IMR-90 (cell line): ENCODE measurements at places on chromosomes 2 and 18. TPM values are rescaled to one million over a fixed set of nuclear protein-coding genes. Genes with fewer than 3 reads are reported as not detected.

GRCh38 chr2:12352889-12353288 lies 363.8 kb upstream of the TRIB2 start:
- H3K4me3 ChIP-seq, result no peak overlapping the region
- 0 out of 2 replicates have a peak, but pooled peaks cover 1% of the 10 kb centered on the region for H3K27me3 ChIP-seq
- peak; percentile 6 for DNase-seq
- no peaks in the 10 kb centered on the region for H3K36me3 ChIP-seq
- H3K4me1 ChIP-seq, result no peaks in the 10 kb centered on the region
- H3K27ac ChIP-seq, result no peak overlapping the region

GRCh38 chr2:158407031-158407430 lies 49.5 kb downstream of the CCDC148 start:
- no peak overlapping the region for H3K4me3 ChIP-seq
- no peak for DNase-seq
- no peak overlapping the region for H3K27ac ChIP-seq
- H3K4me1 ChIP-seq, result peaks cover 4% of the 10 kb centered on the region; the same call in 1 of the 2 replicates
- no peaks in the 10 kb centered on the region for H3K36me3 ChIP-seq
- H3K27me3 ChIP-seq, result no peaks in the 10 kb centered on the region

QPCT gene
- total RNA-seq, result 2.2 TPM in 2 replicates

DNA sequence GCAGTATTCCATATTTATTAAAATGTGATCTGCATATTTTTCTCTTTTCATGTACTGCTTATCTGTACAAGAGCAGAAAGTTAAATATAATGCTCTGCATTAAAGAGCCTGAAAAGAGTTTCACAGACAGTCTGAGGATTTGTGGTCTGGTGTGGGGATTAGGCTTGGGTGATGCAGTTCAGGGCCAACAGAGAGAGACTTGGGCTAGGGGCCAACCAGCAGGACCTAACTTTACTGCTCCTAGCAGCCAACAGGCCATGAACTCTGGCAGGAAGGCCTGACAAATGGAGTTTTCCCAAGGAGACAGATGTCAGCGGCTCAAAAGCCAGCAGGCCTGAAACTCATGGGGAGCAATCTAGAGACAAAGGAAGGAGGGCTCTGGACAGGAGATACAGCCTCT lies 169.6 kb downstream of the LRRTM1 start:
- H3K4me1 ChIP-seq, result no peaks in the 10 kb centered on the region
- H3K27ac ChIP-seq, result no peak overlapping the region
- no peak overlapping the region for H3K4me3 ChIP-seq
- no peak for DNase-seq
- H3K27me3 ChIP-seq, result no peaks in the 10 kb centered on the region; the same call in 1 of the 2 replicates

GRCh38 chr2:232781765-232782164 lies 5.4 kb upstream of the KCNJ13 start:
- no peak overlapping the region for H3K27ac ChIP-seq
- H3K36me3 ChIP-seq, result peaks cover 5% of the 10 kb centered on the region; the same call in 1 of the 2 replicates
- no peaks in the 10 kb centered on the region; the same call in 1 of the 2 replicates for H3K4me1 ChIP-seq
- H3K4me3 ChIP-seq, result no peak overlapping the region
- H3K27me3 ChIP-seq, result no peaks in the 10 kb centered on the region
- peak; percentile 85 for DNase-seq

MYO5B gene
- 0.54 and 0.56 TPM in 2 replicates for total RNA-seq

DNA sequence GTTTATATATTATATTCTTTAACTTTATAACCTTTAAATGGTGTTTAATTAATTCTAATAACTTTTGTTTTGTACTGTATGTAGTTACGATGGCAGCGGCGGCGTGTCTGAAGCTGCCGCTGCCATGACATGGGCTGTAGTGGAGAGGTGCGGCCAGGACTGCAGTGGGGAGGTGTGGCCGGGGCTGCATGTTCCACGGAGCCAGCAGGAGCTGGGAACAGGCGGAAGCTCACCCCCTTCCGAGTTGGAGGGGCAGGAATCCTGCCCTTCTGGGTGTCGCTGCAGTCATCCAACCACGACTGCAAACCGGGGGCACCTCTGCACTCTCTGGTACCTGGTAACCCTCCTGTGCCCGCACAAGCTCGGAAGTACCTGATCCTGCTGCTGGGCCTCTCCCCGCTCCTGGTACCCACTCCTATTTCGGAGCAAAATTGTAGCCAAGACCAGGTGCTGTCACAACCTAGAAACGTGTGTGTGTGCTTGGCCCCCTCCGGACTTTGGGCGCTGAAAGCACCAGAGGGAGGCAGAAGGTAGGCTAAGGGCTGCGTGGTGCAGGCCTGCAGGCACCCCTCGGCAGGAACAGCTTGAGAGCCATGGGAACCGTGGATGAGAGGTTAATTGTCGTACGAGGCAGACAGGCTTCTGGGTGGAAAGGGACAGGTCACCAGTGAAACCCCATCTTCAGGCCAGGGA lies 1329.7 kb upstream of the SLC39A10 start:
- no peaks in the 10 kb centered on the region for H3K4me1 ChIP-seq
- no peak for DNase-seq

- no peak overlapping the region for H3K27ac ChIP-seq
- no peaks in the 10 kb centered on the region for H3K27me3 ChIP-seq
- H3K36me3 ChIP-seq, result peaks cover 20% of the 10 kb centered on the region
- H3K4me3 ChIP-seq, result no peak overlapping the region
- peaks cover 9% of the 10 kb centered on the region for H3K4me1 ChIP-seq
Observed at GRCh38 chr2:36587556-36587955, 10.4 kb downstream of the FEZ2 start.

- no peaks in the 10 kb centered on the region for H3K36me3 ChIP-seq
- H3K4me3 ChIP-seq, result no peak overlapping the region
- no peak for DNase-seq
- H3K27me3 ChIP-seq, result no peaks in the 10 kb centered on the region
- peaks cover 24% of the 10 kb centered on the region for H3K4me1 ChIP-seq
Observed at GRCh38 chr2:101516349-101516748, 41.4 kb upstream of the RFX8 start.

DNA sequence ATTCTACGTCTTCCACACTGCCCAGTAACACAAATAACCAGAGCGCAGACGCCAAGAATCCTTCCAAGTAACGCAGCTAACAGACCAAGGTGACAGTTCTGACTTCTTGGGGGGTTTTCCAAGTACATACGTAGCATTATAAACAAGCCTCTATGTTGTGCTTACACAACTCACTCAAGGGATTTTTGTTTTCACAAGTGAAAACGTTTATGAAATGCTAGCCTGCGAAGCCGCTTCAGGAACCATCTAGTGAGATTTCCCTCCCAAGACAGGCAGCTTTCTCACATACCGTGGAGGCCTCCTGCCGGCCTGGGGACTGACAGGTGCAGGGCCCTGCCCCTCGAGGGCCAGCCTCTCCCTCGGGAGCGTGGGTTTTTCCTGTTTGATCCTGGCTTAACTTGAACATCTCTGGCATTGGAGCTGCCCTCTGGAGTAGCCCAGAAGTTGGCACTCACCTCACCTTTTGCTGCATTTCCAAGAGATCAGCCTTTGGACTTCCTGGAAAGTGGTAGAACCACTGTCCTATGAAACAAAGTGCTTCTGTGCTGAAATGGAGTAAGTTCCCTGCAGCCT lies 151.1 kb downstream of the MBP start:
- H3K4me3 ChIP-seq, result no peak overlapping the region
- H3K27ac ChIP-seq, result no peak overlapping the region
- DNase-seq, result peak; percentile 7
- no peaks in the 10 kb centered on the region; the same call in 1 of the 2 replicates for H3K4me1 ChIP-seq
- H3K27me3 ChIP-seq, result peaks cover 3% of the 10 kb centered on the region

- no peak overlapping the region for H3K27ac ChIP-seq
- H3K36me3 ChIP-seq, result no peaks in the 10 kb centered on the region
- no peak for DNase-seq
- H3K4me1 ChIP-seq, result no peaks in the 10 kb centered on the region
- no peak overlapping the region for H3K4me3 ChIP-seq
- no peaks in the 10 kb centered on the region for H3K27me3 ChIP-seq
Observed at GRCh38 chr2:198161151-198161550, 356.8 kb downstream of the PLCL1 start.

ZDBF2 gene
- total RNA-seq, result 10.2 and 16.7 TPM in 2 replicates

MOGAT1 gene
- not detected in 2 replicates for total RNA-seq

- H3K27ac ChIP-seq, result no peak overlapping the region
- peaks cover 8% of the 10 kb centered on the region; the same call in 1 of the 2 replicates for H3K4me1 ChIP-seq
- H3K4me3 ChIP-seq, result no peak overlapping the region
- no peaks in the 10 kb centered on the region for H3K27me3 ChIP-seq
- no peaks in the 10 kb centered on the region for H3K36me3 ChIP-seq
Observed at GRCh38 chr2:231557571-231558217, 27.4 kb upstream of the NMUR1 start.

- no peak overlapping the region for H3K4me3 ChIP-seq
- peaks cover 9% of the 10 kb centered on the region for H3K27me3 ChIP-seq
- H3K36me3 ChIP-seq, result no peaks in the 10 kb centered on the region
- H3K4me1 ChIP-seq, result no peaks in the 10 kb centered on the region
- H3K27ac ChIP-seq, result no peak overlapping the region
- no peak for DNase-seq
Observed at GRCh38 chr2:236945431-236946016, 140.2 kb upstream of the COPS8 start.

ZBTB7C gene
- total RNA-seq, result not detected in 2 replicates

POTEI gene
- not detected in 2 replicates for total RNA-seq

GAREM1 gene
- total RNA-seq, result 1.9 and 2.3 TPM in 2 replicates

LIMS3 gene
- total RNA-seq, result 4.4 and 12.7 TPM in 2 replicates

DNA sequence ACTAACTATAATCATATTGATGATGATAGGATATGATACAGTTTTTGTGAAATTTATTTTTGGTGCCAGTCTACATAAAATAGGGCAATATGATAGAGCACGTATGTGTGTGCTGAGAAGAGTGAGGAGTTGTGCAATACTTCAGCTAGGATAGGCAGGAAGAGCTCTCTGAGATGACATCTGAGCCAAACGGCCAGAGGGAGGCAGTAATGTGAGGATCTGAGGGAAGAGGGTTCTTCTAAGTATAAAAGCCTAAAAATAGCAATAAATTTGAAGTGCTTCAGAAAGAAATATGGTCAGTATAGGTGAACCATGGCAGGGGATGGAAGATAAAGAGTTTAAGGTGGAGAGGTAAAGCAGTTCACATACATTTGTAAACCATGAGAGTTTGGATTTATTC lies 102.5 kb downstream of the OLA1 start:
- H3K4me3 ChIP-seq, result no peak overlapping the region
- no peaks in the 10 kb centered on the region for H3K36me3 ChIP-seq
- no peak overlapping the region for H3K27ac ChIP-seq
- H3K4me1 ChIP-seq, result no peaks in the 10 kb centered on the region
- no peaks in the 10 kb centered on the region for H3K27me3 ChIP-seq

GRCh38 chr2:67289921-67290371 lies 107.2 kb upstream of the ETAA1 start:
- peak overlapping the region; percentile 20 for H3K27ac ChIP-seq
- DNase-seq, result peak; percentile 95
- H3K4me1 ChIP-seq, result peaks cover 10% of the 10 kb centered on the region
- H3K27me3 ChIP-seq, result no peaks in the 10 kb centered on the region
- no peaks in the 10 kb centered on the region for H3K36me3 ChIP-seq

- H3K4me1 ChIP-seq, result no peaks in the 10 kb centered on the region
- no peaks in the 10 kb centered on the region; the same call in none of the 2 replicates for H3K27me3 ChIP-seq
- H3K4me3 ChIP-seq, result no peak overlapping the region
- DNase-seq, result no peak
- H3K36me3 ChIP-seq, result no peaks in the 10 kb centered on the region
- no peak overlapping the region for H3K27ac ChIP-seq
Observed at GRCh38 chr2:84727315-84727714, 153.6 kb downstream of the TRABD2A start.

GRCh38 chr18:37218022-37218590 lies 347.5 kb downstream of the CELF4 start:
- no peak overlapping the region for H3K27ac ChIP-seq
- no peaks in the 10 kb centered on the region for H3K4me1 ChIP-seq
- no peaks in the 10 kb centered on the region for H3K27me3 ChIP-seq
- no peak overlapping the region for H3K4me3 ChIP-seq
- no peaks in the 10 kb centered on the region for H3K36me3 ChIP-seq

RGPD8 gene
- total RNA-seq, result 4.1 and 4.2 TPM in 2 replicates

ALPP gene
- total RNA-seq, result not detected in 2 replicates

- no peaks in the 10 kb centered on the region for H3K36me3 ChIP-seq
- no peak overlapping the region for H3K27ac ChIP-seq
- no peaks in the 10 kb centered on the region for H3K27me3 ChIP-seq
- no peak overlapping the region for H3K4me3 ChIP-seq
Observed at GRCh38 chr2:238483656-238484055, 56.9 kb downstream of the ASB1 start.

DNA sequence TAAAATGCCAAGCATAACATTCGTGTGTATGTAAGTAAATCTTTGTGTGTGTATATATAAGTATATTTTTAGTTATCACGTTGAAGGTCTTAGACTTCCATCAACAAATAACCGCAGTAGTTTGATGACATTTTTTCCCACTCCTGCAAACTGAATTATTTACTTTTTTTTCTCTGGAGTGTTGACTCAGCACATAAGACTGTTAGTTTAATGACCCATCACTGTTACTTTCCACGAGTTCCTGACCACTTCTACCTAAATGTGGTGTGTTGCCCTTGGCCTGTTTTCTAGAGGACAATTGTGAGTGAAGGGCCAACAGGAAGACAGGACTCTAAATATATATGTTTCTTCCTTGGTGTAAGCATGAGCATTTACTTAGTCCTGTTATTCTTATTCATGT lies 71.3 kb upstream of the TXNDC2 start:
- no peaks in the 10 kb centered on the region for H3K27me3 ChIP-seq
- H3K36me3 ChIP-seq, result peaks cover 3% of the 10 kb centered on the region
- H3K27ac ChIP-seq, result no peak overlapping the region
- peaks cover 6% of the 10 kb centered on the region for H3K4me1 ChIP-seq
- peak; percentile 95 for DNase-seq

STK17B gene
- total RNA-seq, result 48.9 and 50.3 TPM in 2 replicates

ABHD1 gene
- total RNA-seq, result not detected in 2 replicates

DNA sequence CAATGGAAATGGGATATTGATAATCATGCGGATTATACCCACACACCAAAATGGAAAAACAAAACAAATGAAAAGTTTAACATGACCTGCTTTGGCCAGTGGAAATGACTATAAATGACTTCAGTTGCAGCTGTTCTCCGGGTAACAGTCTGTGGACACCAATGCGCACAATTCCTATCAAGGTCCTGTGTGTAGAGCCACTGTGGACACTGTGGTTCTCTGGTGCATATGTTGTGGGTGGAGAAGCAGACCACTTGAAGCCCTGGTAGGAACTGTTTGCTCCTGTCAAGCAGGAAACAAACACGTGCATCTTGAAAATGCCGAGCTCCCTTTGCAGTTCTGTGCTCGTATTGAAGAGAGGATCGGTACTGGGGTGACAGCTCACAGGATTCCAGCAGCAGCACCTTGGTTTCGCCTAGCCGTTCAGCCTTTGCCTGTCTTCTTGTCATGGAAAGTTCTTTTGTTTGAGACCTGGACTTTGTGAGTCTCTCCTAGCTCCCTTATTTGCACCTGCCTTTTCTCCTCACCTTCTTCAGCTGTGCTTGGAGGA lies 32.9 kb downstream of the NCK2 start:
- H3K27ac ChIP-seq, result no peak overlapping the region
- H3K4me3 ChIP-seq, result no peak overlapping the region
- peaks cover 3% of the 10 kb centered on the region for H3K36me3 ChIP-seq
- H3K4me1 ChIP-seq, result peaks cover 10% of the 10 kb centered on the region
- DNase-seq, result no peak

FBXO11 gene
- 27.1 and 32.2 TPM in 2 replicates for total RNA-seq

CFAP210 gene
- total RNA-seq, result not detected in 2 replicates

NHEJ1 gene
- total RNA-seq, result 15.3 and 23.1 TPM in 2 replicates
